ENCODE measurements at places on chromosomes 11 and 22.

DNA sequence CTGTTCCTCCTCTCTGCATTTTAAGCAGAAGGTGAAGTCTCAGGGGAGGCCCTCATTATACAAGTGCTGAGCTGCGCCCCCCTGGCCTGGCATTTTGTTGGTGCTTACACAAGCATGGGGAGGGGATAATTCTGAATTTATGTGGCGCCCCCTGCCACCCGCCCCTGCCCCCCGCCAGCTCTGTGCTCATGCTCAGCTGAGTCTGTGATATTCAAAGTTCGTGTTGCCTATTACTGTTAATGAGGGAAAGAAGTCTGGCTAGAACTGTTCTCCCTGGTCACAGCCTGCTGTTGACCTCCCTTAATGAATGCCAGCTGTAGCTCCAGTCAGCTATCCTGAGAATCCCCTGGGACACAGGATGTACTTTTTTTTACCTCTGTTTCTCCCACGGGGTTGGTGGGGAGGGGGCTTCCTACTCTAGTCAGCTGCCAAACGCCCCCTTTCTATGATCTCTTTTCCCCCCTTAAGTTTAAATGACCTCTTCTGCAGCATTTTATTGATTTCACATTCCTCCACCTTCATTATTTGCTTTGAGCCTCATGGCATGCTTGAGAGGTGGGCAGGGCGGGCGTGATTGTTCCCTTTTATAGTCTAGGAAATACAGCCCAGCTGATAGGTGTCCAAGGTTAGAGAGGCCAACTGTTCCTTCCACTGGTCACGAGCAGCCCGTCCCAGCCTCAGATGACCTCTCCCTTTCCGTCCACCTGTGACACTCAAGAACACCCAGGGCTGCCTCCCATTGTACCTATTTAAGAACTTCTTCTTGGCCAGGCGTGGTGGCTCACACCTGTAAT lies 12.2 kb downstream of the USP2 start:
- peak; percentile 50 for DNase-seq

DNA sequence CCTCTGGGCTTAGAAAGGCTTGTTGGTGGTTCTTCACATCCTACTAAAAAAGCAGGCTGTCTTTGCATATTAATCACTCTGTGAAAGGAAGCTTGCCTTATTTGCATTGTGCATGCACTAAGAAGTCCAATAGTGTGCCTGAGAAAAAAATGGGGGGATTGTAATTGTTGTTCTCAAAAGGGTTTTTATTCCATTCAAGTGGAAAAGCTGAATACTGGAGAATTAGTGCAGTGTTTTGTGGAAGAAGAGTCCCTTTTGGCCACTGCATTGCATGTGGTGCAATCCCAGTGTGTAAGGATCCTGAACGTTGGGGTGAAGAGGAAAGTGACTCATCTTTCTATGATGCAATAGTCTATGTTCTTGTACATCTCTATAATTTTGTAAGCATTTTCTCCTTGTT lies 16.5 kb downstream of the NCAM1 start:
- DNase-seq = no peak

DNA sequence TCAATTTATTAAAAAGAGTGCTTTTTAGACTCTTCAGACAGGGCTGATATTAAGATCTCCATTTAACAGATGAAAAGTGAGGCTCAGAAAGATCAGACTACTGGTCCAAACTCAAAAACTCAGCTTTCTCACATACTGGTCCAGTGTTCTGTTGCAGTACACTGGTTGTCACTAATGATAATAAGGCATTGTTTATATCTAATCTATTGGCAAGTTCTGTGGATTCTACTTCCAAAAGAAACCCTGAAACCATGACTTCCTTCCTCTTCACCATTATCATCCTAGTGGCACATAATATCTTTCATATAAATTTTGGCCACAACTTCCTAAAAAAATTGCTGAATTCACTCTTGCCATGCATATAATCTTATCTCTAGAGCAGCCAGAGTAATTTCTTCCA lies 36.9 kb downstream of the F2 start:
- no peak for DNase-seq

GRCh38 chr22:42180349-42180842 lies 49.8 kb upstream of the CYP2D6 start:
- DNase-seq = no peak

Data from HepG2 (cell line).